ENCODE measurements at places on chromosomes 3 and 15. TPM values are rescaled to one million over a fixed set of nuclear protein-coding genes. Genes with fewer than 3 reads are reported as not detected.

MEX3B gene
- 1.8 TPM for total RNA-seq

ARGFX gene
- total RNA-seq, result not detected

STIMATE gene
- 17.6 TPM for total RNA-seq

PTPRG gene
- 5.3 TPM for total RNA-seq

DNA sequence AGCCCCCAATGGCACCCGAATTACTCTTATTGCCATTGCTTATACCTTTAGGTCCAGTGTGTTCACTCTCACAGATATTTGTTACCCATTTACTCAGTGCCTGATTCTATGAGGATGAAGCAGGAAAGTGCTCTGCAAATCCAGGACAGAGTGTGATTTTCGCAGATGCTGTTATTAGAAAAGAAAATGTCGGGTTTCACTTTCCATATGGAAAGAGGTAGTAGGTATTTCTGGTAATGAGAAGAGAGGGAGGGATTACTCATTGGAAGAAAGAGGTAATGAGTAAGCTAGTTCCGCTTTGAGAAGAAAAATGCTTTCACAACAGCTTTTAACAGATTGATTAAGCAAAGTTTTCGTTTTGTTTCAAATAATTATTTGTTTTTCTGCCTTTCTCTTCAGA lies 336.3 kb upstream of the CFAP20DC start:
- no peaks in the 10 kb centered on the region for H3K36me3 ChIP-seq
- H3K27ac ChIP-seq, result peak overlapping the region; percentile 89
- H3K27me3 ChIP-seq, result no peaks in the 10 kb centered on the region
- no peak overlapping the region for H3K4me3 ChIP-seq
- peaks cover 84% of the 10 kb centered on the region for H3K4me1 ChIP-seq

DNA sequence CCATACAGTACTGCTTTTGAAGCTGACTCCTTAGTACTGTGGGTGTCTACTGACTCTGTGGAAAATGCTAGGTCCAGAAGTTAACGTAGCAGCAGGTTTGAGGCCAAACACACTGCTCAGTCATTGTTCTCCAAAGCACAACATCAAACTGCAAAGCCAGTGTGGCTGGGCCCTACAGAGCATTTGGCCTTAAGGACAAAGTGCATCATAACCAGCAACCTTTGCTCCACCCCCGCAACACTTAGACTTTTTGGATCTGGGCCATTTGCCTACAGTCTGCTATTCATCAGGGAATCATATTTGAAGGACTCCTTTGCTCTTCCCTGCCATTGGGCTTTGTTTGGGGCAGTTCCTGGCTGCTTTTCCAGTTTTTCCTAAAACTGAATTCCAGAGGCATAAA lies 43.1 kb upstream of the ARL6 start:
- no peaks in the 10 kb centered on the region for H3K36me3 ChIP-seq
- no peak overlapping the region for H3K27ac ChIP-seq
- DNase-seq, result no peak
- peaks cover 3% of the 10 kb centered on the region for H3K27me3 ChIP-seq

- peaks cover 21% of the 10 kb centered on the region for H3K36me3 ChIP-seq
- no peak overlapping the region for H3K27ac ChIP-seq
- DNase-seq, result no peak
- no peaks in the 10 kb centered on the region for H3K4me1 ChIP-seq
- H3K27me3 ChIP-seq, result no peaks in the 10 kb centered on the region
Measured at GRCh38 chr3:37093481-37093880, 80.9 kb downstream of the LRRFIP2 start.

- DNase-seq, result no peak
- H3K27ac ChIP-seq, result peak overlapping the region; percentile 99
- peaks cover 45% of the 10 kb centered on the region for H3K36me3 ChIP-seq
- H3K27me3 ChIP-seq, result no peaks in the 10 kb centered on the region
- H3K4me3 ChIP-seq, result peak overlapping the region; percentile 75
Measured at GRCh38 chr3:30631243-30631904, 25.0 kb downstream of the TGFBR2 start.

DNA sequence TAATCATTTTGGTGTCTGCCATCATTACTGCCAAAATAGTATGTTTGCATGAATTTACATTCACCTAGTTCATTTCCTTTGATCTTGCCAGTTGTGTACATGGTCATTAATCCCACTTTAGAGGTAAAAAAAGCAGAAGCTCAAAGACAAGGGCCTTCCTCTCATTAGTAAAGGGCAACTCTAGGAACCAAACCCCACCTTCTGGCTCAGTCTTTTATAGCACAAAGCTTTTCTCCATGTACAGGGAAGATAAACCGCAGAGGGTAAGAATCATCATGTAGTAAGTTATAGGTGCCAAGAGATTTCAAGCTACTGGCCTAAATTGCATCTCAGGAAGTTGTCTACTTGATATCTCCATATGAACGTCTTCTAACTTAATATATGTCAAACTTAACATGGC lies 19.3 kb upstream of the SPG21 start:
- no peak for DNase-seq
- no peaks in the 10 kb centered on the region for H3K4me1 ChIP-seq
- no peaks in the 10 kb centered on the region for H3K27me3 ChIP-seq

DNA sequence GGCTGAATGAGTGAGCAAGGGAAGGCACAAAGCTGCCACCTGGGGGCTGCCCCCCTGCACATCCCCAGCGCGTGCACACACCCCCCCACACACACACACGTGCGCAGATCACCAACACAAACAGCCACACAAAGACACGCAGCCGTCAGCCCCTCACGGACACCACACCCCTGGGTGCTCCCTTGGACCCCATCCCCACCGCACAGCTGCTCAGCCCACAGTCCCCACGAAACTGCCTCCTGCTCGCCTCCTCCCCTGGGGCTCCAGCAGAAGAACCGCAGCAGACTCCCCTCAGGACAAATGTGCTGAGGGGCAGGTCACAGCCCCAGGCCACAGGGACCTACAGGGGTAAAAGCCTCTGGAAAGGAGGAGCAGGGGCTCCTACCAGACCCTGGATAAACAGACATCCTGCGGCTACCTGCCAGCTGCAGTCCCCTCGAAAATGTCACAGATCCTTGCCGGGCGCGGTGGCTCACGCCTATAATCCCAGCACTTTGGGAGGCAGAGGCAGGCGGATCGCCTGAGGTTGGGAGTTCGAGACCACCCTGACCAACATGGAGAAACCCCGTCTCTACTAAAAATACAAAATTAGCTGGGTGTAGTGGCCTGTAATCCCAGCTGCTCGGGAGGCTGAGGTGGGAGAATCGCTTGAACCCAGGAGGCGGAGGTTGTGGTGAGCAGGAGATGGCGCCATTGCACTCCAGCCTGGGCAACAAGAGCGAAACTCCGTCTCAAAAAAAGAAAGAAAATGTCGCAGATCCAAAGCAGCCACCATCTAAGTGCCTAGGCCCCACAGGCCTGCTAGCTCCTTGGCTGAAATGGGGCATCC lies 6.5 kb downstream of the TWF2 start:
- H3K27ac ChIP-seq, result no peak overlapping the region
- no peaks in the 10 kb centered on the region for H3K27me3 ChIP-seq
- no peak for DNase-seq
- H3K4me3 ChIP-seq, result no peak overlapping the region

- H3K4me3 ChIP-seq, result no peak overlapping the region
- H3K4me1 ChIP-seq, result no peaks in the 10 kb centered on the region
- H3K27me3 ChIP-seq, result no peaks in the 10 kb centered on the region
- no peak overlapping the region for H3K27ac ChIP-seq
Measured at GRCh38 chr3:8256441-8257071, 245.1 kb upstream of the LMCD1 start.

DNA sequence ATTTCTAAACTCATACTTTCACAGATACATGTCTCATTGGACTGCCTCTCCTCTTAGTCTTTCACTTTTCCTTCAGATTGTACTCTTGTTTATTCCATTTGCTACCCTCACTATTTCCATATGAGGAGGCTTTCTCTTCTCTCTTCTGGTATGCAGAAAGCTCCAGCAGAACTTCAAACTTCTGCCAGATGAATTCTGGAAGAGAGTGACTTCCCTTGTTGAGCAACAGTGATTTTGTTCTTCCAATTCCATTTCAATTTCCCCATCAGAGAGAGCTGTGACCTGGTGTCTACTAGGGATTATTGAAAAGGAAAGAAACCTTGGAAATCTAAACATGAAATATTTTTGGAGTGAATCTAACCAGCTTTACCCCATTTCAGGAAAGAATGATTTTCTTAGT lies 523.2 kb upstream of the ZNF717 start:
- no peak for DNase-seq
- no peaks in the 10 kb centered on the region for H3K27me3 ChIP-seq
- no peaks in the 10 kb centered on the region for H3K4me1 ChIP-seq
- H3K36me3 ChIP-seq, result no peaks in the 10 kb centered on the region
- H3K4me3 ChIP-seq, result no peak overlapping the region

DNA sequence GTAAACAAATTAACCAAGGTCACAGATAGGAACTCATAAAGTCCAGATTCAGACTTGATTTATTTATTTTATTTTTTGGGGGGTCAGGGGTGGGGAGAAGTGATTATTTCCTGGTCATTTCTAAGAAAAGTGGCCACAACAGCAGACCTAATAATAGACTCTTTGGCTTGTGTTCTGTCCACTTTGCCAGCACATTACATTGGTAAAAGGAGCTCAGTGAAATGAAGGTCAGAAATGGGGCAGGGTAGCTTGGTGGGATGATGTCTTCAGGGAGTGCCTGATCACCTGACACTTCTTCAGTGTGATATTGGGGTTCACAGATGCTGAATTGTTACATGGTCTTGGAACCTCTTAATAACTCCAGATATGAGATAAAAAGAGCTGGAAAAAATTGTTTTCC lies 10.1 kb downstream of the VPS8 start:
- no peak overlapping the region for H3K4me3 ChIP-seq
- peaks cover 13% of the 10 kb centered on the region for H3K4me1 ChIP-seq
- H3K27ac ChIP-seq, result no peak overlapping the region
